ENCODE measurements at places on chromosomes 11 and 22.

DNA sequence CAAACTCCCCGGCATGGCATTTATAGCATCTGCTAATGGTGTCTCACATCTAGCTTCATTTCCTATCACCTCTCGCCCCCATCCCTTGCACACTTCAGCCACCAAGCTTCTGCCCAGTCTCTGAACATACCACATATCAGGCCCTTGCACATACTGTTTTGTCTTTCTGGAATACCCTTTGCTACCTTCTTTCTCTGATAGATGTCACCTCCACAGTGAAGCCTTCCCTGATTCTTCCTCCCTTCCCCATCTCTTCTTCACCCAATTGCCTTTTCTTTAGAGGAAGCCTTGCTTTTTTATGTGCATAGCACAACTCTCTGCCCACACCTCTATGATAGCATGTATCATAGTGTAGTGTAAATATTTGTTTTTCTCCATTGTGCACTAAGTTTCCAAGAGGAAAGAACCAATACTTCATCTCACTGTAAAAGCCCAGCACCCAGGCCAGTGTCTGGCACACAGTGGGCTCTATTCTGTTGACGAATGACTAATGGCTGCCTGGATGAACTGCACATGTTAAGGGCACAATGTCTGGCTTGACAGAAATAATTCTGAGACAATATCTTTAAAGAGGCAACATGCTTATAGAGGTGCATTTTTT is 27.8 kb downstream of the P4HA3 start:
- no peak for DNase-seq

- DNase-seq, result no peak
Measured at GRCh38 chr22:28950617-28951411, 67.4 kb downstream of the ZNRF3 start.

- peak; percentile 44 for DNase-seq
Measured at GRCh38 chr11:27013781-27014361, 20.0 kb downstream of the FIBIN start.

- no peak for DNase-seq
Measured at GRCh38 chr11:19670030-19670791, 42.4 kb upstream of the NAV2 start.

- DNase-seq, result no peak
Measured at GRCh38 chr11:15654451-15654850, 539.7 kb downstream of the INSC start.
